Activated CD8-positive, alpha-beta memory T cell treated with anti-CD3 and anti-CD28 coated beads, Interleukin-2, amount 10 ng/mL, durations not matched to agents 7 days and 5 days (primary cell): ENCODE measurements at places on chromosomes 2 and 18. TPM values are rescaled to one million over a fixed set of nuclear protein-coding genes. Genes with fewer than 3 reads are reported as not detected.

DNA sequence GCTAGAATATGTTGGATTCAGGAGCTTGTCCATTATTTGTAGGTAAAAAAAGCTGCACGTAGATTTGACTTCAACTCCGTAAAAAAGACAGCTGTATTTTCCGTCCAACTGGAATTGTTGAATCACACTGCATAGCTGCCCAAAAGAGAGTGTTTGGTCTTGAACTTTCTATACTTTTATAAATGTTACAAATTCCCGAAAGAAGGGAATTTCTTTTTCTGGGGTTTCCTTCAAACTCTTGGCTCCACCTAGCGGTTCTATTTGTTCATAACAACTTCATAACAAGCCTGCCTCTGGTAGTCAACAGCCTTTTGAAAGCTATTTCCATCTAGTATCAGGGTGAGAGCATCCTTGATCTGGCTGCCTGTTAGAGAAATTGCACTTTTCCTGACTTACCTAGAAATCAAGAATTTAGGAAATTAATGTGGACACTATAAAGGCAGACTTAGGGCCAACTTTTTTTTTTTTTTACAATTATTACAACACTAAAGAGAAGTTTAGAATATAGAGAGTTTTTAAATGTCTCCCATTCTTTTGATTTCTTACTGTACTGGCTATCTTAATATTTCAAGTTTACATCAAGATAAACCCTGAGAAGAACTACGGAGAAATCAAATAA, 48.1 kb downstream of the TMEM185B start:
- no peak for DNase-seq

DNA sequence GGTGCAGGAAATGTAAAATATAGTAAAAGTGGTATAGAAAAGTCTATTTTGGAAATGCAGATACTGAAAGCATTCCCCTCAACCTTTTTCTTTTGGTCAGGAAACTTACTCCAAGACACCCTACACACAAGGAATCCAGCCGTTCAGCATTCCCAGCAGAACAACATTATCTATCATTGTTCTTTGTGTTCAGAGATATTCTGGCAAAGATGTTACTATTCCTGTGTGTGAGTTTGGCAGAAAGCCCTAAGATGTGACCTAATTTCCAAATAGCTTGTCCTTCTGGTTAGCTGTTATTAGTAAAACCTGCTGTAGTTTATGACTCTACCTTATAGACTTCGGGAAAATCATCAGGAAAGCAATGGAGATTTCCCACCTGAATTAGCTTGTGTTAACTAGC, 78.1 kb upstream of the PELI1 start:
- no peak for DNase-seq

DNA sequence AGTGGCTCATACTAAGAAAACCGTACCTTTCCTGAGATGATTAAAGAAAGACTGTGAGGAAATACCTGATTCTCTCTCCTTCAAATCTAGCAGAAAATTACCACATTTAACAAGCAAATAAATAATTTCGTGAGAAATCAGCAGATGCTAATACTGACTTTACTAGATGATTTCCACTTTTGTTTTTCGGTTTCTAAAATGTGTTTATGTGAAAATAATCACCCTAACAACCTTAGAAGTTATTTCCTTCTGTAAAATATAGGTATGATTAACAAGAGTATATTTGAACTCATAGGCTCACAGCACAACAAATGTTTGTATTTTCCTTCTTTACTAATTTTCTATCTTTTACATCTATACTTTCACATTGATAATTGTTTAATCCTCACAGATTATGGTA, 594.1 kb upstream of the FAM98A start:
- no peak for DNase-seq

DNA sequence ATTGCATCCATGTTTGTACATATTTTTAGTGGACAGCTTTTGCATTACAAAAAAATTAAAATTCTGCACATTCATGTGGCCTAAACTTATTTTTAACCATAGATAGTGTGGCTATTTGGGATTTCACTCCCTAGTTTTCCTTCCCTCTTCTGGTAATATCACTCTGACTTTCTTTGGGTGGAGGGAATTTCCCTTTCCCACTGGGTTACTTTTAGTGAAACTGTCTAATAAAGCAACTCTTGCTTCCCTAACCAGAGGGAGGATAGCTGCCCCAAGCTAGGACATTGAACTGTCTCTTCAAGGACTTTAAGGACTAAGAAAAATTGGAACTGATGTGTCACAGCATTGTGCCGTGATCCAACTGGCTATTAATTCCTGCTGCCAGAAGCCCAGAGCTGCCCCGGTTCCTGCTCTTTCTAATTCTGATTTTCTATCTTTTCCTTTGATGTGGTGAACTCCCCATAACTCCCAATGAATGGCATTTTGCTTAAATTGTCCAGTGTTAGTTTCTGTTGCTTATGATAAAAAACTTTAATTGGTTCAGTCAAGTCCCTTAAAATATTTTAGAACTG, 20.0 kb upstream of the EFR3B start:
- no peak for DNase-seq

GRCh38 chr2:180246268-180246667, 239.2 kb upstream of the CWC22 start:
- no peak for DNase-seq

- DNase-seq: no peak
Observed at GRCh38 chr2:159716857-159717256, 4.6 kb downstream of the MARCHF7 start.

DNA sequence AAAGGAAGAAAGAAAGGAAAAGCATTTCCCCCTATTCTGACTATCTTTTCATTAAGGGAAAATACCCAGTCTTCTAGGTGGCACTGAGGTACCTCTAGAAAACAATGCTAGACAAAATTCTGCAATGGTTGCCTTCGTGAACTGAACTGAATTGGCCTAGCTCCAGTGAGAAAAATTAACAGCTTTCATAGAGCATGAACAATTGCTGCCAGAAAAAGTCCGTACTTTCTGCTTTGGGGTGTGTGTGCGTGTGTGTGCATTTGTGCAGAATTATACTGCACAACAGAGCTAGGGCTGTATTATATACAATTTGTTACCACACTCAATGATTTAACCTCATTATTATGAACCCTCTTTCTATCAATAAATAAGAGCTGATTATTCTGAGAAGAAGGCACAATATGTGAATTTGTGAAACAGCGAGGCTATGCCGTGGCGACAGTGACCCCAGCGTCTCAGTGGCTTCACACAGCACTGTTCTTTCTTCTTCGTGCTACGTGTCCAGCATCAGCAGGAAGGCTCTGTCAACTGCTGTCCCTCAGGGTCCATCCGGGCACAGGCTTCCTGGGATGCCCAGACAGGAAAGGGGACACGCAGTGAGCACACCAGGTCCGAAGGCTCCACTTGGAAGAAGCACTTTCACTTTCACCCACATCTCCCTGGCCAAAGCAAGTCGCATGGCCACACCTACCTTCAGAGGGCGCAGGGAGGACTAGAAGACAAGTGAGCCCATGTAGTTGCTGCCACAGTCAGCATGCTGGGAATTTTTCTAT, 47.5 kb downstream of the PTGR3 start:
- DNase-seq: no peak

The WNT6 gene
- total RNA-seq: not detected

The ADGRF3 gene
- total RNA-seq: 4.6 TPM

The FKBP7 gene
- total RNA-seq: 4.1 TPM

The CXCR2 gene
- 0.30 TPM for total RNA-seq

The SALL3 gene
- total RNA-seq: not detected
